Tibial nerve (tissue), 4 donors: ENCODE measurements at places on chromosomes 7 and 10.
A peak's percentile ranks its signal among the peaks of the same experiment; 100 is the strongest.

DNA sequence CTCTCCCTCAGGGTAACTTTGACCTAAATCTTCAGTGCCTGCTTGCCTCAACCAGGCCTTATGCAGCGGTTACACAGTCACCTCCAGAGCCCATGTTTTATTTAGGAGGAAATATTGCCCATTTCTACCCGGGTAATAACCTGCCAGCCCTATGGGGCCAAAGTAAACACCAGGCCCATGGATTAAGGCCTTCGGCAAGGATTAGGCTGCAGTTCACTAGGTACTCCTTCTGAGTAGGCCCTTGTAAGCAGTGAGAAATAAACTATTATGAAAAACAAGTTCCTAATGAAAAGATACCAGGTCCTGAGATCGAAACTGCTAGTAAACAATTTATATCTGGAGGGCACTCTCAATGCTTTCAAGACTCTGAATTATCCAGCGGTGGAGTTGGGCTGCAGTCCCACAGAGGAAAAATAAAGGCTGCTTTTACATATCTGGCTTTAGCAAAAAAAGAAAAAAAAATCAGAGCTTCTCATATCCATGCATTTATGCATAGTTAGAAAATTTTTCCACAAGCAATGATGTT, 3.7 kb upstream of the HOXA10 start:
- peak; percentile 9 for DNase-seq

DNA sequence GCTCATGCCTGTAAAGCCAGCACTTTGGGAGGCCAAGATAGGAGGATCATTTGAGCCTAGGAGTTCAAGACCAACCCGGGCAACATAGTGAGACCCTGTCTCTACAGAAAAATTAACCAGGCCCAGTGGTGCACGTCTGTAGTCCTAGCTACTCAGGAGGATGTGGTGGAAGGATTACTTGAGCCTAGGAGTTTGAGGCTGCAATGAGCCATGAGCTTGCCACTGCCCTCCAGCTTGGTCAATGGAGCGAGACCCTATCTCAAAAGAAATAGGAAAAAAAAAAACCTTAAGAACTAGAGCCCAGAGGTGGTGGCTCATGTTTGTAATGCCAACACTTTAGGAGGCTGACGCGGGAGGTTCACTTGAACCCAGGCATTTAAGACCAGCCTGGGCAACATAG, 2.2 kb downstream of the STRA8 start:
- DNase-seq, result no peak

DNA sequence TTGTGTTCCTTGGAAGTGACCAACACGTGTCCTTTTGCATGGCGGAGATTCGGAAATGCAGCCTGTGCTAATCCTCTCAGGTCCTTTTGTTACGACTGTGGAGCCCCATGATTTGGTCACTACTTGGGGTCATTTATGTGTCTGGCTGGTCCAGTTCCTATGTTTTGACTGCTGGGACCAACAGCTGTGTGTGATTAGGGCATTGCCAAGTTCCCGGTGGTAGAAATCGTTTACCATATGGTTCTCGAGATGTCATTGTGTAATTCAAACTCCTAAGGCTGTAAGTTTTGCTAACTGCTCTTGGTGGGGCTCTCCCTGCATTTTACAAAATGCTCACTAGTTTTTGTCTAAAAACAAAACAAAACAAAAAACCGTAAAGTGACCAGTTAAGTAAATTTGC, 62.0 kb downstream of the CCNY start:
- no peak for DNase-seq

DNA sequence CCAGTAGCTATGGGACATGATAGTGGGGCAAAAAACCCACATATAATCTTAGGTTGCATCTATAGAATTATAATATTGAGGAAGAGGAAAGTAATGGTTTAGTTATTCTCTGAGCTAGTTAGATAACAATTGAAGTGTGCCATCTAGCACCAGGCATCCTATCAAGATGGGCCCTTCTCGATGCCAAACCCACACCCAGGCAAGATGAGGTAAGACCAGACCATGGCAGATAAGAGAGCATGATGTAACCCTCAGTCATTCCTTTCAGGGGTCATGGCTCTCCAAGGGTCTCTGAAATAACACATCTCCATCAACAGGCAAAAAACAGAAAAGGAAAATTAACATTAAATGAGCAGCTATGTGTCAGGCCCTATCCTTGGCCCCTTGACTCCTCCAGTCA, 128.7 kb downstream of the SH3PXD2A start:
- DNase-seq, result no peak

- DNase-seq, result no peak
Observed at GRCh38 chr7:148772297-148773089, 73.8 kb downstream of the CUL1 start.

GRCh38 chr10:58972576-58973234, 203.7 kb upstream of the PHYHIPL start:
- DNase-seq, result no peak

GRCh38 chr7:128073671-128074310, 42.6 kb upstream of the LRRC4 start:
- no peak for DNase-seq

DNA sequence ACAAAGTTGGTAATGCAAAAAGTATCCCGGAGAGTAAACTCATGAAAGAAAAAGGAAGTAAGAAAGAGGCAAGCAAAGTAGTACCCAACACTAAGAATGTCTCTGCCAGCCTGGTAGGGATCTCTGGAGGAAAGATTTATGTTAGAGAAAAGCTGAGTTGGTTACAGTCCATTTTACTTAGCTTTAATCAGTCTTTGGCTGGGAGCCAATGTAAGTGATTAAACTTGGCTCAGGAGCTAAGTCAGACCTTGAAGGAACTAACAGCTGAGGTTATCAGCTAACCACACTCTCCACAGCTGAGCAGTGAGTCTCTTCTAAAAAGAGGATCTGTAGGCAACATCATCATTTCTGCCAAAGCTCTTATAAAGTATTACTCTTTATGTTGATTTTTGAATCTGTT, 148.0 kb downstream of the ANKRD7 start:
- DNase-seq, result no peak

- no peak for DNase-seq
Observed at GRCh38 chr10:28375399-28376354, 72.8 kb upstream of the MPP7 start.

GRCh38 chr7:27172823-27173510, 1.2 kb downstream of the HOXA10 start:
- DNase-seq, result peak; percentile 73

- DNase-seq, result no peak
Observed at GRCh38 chr10:61692447-61693010, 29.8 kb downstream of the CABCOCO1 start.

- no peak for DNase-seq
Observed at GRCh38 chr7:1540776-1541271, 10.3 kb downstream of the MAFK start.

GRCh38 chr7:147509035-147509501, 1081.5 kb upstream of the C7orf33 start:
- no peak for DNase-seq

GRCh38 chr10:123868038-123869019, 23.3 kb downstream of the CPXM2 start:
- DNase-seq, result no peak

DNA sequence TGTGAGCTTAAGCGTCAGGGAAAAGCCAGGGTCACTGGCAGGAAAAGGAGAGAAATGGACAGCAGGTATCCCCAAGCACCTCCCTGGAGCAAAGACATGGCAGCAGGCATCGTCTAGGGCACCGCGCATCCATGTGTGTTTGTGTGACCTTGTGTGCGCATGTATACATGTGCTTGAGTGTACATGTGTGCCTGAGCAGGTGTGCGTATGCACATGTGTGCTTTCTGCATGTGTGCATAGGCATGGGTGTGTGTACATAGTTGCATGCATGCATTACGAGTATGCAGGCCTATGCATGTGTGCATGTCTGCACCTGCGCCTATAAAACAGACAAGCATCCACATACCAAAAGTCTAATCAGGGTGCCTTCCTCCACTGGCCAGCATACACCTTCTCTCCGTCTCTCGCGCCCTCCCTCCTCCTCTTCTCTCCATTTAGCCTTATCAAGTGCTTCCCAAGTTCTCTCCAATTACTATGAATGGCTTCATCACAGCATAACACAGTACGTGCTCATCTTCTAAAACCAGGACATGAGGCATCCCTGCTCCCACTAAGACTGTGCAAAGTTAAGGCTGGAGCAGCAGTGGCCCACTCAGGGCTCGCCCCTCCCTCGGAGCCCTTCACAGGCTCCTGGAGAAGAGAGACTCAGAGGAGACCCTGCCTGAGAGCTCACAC, 30.6 kb downstream of the RASGEF1A start:
- DNase-seq, result no peak

DNA sequence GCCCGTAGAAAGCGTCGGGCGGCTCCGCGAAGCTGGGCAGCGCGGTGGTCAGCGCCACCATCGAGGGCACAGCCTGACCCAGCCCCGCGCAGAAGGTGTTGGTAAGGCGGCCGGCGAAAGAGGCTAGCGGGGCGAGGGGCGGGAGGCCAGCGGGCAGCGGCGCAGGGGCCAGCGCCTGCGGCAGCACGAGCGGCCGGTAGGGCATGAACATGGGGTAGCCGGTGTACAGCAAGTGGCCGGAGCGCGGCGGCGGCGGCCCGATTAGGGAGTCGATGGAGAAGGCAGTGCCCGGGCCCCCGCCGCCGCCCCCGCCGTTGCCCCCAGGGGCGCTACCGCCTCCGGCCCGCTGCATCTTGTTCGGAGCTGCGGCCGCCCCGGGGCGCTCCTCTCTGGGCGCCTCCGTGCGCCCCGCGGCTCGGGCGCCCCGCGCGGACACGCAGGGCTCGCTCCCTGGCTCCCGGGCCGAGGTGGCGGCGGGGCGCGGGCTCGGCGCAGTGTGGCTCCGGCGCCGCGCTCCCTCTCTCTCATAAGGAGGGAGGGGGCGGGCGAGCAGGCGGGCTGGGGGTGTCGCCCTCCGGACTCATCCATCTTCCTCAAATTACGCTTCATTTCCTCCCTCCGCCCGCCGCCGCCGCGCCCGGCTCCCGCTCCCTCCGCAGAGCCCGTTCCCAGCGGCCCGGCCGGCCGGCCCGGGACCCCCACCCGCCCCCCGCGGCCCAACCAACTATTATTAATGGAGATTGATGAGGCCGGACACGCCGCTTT, at the start of gene GBX1:
GBX1 (minus strand) TSS at position 498 of the 765 bp plus-strand sequence; CDS start at position 352, 146 bp downstream.
- no peak for DNase-seq

DNA sequence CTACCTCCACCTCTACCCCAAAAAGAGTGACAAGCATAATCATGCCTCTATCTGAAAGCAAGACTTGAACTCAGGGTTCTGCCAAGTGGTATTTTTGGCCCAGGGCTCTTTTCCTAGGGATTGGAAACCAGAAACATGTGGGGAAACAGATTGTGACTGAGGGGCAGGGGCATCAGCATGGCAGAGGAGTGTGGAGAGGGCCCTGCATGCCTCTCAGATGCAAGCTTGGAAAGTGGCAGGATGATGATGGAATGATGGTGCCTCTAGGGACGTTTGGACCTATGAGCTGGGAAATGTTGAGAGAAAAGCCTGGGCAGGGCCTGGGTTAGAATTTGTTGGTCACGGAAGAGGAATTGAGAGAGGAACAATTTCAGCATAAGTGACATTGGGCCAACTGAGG, 78.4 kb upstream of the LEP start:
- no peak for DNase-seq

DNA sequence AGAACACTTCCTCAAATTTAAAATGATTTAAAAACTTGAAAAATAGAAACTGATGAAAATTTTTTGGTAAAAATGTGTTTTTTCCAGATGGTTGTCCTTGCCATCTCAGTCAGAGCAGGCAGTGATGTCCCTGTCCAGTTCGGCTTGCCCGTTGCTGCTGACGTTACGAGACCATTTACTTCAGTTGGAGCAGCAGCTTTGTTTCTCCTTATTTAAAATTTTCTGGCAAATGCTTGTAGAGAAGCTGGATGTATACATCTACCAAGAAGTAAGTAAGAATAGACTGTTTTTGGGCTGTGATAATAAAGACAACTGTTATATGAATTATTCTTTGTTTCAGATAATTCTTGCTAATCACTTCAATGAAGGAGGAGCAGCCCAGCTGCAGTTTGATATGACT, 16.1 kb downstream of the EFCAB10 start:
- no peak for DNase-seq

GRCh38 chr7:17598846-17599245, 300.4 kb downstream of the AHR start:
- no peak for DNase-seq

DNA sequence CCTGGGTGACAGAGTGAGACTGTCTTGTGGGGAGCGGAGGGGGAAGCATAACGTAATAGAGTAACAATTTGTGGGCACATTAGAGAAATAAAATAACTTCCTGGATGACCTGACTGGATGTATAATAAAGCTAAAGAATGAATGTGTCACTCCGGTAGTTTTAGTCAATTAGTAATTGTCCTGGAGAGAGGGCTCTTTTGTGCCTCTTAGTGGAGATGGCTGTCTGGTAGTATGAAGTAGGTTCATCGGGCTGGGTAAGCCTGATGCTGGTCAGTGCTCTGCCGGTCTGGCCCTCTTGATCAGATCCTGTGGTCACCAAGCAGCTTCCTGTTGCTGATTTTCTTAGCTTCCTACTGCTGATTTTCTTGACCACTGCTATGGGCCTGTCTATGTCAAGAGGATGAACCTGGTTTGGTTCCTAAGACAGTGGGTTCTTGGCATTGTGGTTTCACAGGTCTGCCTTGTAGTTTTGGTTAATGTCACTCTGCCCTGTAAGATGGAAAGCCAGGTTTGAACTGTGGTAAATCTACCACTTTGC, 34.1 kb downstream of the ZRANB1 start:
- DNase-seq, result no peak

DNA sequence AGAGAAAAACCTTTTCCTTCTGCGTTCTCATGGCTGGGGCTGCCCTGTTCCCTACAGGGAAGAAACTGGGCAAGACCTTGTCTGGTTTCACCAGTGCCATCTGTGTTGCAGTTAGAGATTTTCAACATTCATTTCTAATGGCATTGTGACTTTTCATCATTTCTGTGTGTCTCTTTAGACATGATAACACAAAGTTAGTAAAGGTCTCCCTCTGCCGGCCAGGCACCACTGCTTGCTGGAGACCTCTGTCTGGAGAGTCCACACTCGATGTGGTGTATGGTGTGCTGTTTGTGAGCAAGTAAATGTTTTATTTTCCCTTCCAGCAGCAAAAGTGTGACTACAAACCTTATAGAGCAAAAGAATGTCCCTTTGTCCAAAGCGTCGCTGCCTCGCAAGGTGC, 213.5 kb downstream of the PAXIP1 start:
- DNase-seq, result no peak

DNA sequence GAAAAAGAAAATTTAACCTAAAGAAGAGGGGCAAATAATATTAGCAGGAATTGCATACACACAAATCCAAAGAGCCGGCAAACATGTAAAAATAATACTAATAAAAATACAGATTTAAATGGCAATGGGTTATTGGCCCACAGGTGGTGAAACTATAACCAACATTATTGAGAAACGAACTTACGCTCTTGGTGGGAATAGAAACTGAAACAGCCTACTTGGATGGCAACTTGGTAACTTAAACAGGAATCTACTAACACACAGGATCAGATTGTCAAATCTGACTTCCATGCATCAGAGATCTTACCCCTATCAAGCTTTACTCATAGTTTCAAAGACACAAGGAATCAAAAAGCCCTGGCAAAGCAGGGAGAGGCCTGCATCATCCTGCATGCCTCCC, 66.5 kb downstream of the ANLN start:
- DNase-seq, result no peak

GRCh38 chr7:121383235-121383910, 12.7 kb downstream of the FAM3C start:
- no peak for DNase-seq
